ENCODE measurements at places on chromosomes 7 and 10.

DNA sequence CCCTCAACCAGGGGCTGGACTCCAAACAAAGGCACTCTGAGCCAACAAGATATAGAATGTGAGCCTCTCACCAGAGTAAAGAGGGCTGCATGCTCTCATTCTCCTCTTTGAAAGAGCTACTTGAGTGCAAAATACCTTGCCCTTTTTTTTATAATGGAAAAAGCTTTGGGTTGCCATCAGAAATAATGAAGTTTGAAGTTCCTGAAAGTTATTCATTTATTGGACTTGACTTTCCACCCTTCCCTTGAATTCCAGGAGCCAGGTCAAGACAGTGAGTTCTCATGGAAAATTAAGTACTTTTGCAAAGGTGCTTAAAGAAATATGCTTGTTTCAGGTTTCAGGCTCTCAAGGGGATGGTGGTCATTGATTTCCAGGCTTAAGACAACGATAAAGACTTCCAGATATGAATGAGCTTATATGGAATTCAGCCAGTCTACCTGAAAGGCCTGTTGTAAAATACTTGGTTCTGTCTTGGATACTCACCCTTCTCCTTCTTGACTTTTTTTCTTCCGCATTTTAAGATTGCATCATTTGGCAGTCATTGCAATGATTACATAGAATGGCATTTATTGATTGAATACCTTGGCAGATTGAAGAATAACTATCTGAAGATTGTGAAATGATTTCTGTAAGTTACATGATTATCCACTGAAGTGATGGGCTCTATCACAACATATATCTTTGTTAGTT, 696.4 kb downstream of the INHBA start:
- no peak for DNase-seq

DNA sequence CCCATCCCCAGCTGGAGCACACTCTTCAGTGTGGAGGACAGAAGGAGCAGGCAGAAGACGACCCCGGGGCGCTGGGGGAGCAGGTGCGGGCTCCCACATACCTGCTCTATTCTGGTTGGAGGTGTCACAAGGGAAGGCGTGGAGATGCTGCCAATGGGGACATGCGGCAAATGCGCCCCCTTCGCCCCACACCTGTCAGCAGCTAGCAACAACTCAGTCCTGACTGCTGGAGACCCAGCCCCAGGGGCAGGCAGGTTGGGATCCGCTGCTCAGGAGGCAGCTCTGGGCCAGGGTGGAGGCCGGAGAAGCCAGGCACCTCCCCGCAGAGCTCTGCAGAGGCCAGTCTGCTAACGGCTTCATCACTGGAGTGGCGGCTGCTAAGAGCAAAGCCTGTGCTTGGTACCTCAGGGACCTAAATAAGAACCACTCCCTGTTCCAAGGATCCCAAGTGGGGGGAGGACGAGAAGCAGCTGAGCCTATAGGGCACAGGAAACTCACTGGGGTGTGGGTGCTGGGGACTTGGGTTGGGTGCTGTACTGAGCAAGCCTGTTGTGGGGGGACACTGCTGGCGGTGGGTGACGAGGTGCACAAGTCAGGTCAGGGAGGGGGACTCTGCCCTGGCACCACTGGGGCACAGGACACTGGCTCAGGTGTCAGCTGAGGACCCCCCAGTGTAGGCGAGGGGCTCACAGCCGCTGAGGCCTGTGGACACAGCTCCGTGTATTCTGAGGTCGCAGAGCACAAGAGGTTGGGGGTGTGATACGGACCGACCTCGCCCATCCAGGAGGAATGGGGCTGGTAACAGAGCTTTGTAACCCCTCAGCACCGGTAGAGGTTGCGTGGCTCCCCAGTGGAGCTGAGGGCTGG, 19.2 kb upstream of the GPR146 start:
- DNase-seq, result no peak

- no peak for DNase-seq
These were observed 43.6 kb upstream of the CARD11 start for GRCh38 chr7:3087243-3087755.

- no peak for DNase-seq
These were observed 143.2 kb downstream of the REEP3 start for GRCh38 chr10:63664341-63664885.

DNA sequence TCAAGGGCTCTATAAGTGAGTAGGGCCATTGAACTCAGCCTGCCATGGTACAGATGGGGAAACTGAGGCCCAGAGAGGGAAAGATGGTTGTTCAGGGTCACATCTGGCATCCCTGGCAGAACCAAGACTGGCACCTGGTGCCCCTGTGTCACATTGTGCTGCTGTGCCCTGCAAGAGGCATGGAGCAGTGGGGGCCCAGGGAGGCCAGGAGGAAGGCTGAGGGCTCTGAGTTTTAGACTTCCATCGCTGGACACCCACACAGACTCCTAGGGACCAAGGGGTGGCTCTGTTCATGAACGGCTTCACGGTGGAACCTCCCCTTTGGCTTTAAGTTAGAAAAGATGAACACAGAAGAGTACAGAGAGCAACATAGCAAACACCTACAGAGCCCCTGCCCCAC, 66.7 kb upstream of the AQP1 start:
- DNase-seq, result no peak

DNA sequence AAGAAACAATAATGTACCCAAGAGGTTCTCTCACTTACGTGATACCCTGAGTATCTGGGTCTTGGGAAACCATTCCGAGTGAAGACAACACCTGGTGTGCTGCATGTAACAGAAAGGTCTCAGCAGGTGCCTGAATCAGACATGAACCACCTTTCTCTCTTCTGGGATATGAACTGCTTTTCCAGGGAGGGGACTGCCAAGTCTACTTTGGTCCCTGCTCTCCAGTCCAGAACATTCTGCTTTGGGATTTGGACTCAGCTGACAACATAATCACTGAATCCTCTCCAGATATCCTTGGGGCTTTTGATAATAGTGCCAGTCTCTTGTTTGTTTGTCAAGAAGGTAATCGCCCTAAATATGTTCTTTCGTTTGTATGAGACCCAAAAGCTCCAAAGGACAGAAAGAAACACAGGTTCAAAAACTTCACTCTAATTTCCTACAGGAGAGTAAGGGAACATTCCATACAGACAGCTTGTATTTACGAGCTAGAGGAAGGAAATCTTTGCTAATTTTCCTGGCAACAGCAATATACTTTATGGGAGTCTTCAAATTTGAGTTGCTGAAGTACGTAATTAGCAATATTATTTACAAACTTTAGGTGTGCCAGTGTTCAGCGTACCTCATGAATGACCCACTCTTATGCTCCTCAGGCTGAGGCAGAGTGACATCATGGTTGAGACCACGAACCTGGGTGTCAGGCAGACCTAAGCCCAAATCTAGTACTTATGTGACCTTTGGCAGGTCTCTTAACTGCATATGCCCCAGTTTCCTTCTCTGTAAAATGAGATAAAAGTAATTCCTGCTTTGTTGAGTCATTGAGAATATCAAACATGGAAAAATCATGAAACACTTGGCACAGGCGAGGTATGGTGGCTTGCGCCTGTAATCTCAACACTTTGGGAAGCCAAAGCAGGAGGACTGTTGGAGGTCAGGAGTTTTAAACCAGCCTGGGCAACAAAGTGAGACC, 5.4 kb downstream of the ABLIM1 start:
- no peak for DNase-seq

- no peak for DNase-seq
These were observed 9.2 kb downstream of the CPN1 start for GRCh38 chr10:100072514-100072913.

DNA sequence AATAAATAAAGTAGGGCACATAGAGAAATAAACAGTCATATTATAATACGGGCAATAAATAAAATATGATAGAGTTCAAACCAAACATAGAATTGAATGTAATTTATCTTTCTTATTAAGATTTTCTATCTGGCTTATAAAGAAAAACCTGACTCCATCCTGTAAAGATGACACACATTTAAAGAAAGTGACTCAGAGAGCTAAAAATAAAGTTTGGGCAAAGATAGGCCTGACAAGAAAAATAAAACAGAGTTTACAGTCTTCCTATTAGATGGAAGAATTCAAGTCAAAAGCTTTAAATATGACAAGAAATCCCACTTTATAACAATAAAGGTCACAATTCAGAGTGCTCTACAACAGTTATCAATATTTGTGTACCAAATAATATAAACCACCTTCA, 580.6 kb downstream of the PHTF2 start:
- no peak for DNase-seq

GRCh38 chr10:112687647-112688046, 240.6 kb downstream of the VTI1A start:
- no peak for DNase-seq

DNA sequence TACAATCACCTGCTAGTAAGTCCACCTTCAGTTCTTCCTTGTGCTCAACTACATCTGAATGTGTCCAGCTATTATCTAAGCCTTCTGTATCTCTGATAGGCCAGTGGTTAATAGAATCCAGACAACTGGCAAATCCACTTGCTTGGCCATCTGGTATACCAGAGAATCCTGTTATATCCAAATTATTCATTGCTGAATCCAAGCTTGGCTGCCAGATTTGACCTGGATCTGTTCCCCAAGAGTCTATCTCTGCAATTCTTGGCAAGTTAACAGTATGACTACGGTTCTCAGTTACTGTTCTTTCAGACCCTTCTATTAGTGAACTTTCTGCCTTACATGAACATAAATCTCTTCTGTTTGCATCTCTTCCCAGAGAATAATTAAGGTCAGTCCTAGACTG, 154.6 kb upstream of the TARP start:
- DNase-seq, result no peak

DNA sequence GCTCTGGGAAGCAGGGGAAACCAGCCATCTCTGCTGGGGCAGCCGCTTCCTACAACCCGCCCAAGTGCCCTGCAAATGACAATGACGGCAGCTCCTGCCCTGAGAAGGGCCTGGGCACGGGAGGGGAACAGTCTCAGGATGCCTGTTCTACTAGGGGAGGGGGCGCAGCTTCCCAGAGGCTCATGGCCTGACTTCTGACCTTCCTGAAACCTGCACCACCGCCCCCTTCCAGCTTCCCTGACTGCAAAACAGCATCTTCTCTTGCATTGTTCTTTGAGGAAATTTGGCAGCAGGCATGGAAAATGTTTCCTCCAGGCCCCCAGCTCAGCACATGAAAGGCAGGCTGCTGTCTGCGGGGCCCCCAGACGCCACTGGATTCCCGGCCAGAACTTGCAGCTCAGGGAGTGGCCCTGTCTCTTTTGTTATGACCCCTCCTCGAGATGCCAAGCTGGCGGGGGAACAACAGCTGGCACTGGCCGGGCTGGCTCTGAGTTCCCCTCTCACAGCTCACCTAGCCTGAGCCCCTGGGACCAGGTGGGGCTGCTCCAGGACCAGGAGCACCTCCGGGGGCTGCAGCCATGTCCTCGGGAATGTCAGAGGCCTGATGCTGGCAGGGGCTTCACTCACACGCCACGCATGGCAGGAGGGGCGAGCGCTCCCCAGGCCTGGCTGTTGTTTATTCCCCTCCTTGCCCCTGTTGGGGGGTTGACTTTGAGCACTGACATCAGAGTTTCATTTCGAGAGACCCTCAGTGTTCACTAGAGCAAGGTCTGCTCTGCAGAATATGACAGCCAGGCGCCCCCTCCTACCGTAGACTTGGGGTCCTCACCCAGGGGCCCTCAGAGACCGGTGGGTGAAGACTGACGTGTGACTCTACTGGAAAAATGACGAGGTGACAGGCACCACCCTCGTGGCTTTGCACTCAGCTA, 62.7 kb downstream of the CALML3 start:
- DNase-seq, result no peak

DNA sequence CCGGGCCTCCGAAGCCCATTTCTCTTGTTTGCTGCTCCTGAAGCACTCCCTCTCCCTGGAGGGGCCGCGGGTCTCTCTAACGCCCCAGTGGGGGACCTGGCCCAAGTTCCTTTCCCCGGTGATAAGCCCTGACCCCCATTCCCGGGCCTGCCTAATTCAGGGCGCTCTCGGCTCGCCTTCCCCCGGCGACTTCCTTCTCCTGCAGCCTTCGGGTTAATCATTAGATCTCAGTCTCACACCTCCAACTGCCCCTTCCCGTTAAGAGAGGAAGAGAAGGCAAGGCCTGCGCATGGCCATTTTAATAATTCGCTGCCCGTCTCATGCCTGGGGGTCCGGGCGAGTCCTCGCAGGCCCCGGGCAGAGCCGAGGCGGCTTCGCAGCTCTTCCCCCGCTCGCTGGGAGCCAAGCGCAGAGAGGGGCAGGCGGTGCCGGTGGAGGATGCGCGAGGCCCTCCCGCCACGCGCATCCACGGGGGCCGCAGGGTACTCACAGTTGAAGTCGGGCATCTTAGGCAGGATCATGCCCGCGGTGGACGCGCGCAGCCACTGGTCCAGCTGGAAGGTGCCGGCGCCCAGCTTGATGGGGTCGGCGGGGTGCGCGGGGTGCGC, 1.2 kb downstream of the MNX1 start:
- no peak for DNase-seq

- no peak for DNase-seq
These were observed 198.3 kb downstream of the PRKG1 start for GRCh38 chr10:51272555-51272954.

GRCh38 chr10:115996031-115996430, 277.0 kb downstream of the GFRA1 start:
- DNase-seq, result no peak

DNA sequence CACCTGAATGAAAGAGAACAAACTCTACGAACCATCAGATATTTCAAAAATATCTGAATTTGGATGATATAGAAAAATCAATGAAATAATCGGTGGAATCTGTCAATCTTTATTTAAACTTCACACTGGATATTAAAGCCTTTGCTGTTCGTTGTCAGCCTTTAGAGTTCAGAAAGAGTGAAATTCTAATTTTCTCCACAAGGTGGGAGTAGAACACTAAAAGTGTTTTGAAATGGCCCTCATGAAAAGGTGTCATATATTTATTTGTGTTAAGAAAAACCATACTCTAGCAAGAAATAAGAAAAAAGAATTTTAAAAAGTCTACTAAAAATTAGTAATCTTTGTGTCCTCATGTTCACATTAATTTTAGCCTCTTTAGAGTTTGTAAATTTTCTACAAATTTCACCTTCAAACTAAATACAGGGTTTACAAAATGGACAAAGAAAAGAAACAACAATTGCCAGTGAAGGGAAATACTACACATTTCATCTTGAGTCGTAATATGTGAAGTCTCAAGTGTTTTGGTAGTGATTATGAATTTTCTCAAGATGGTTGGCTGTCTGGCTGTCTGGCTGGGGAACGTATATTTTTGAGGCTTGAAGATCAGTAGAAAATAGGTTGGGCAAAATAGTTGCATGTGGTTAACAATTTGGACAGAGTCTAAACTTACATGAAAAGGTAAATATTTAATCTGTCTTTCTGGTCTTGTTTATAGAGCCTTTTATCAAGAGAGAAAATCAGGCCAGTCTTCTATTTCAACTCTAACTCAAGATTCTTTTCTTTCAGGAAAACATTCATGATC, 43.7 kb downstream of the DNAJB9 start:
- no peak for DNase-seq

- no peak for DNase-seq
These were observed 81.9 kb downstream of the BMPER start for GRCh38 chr7:33986951-33987947.

Measured in CD4-positive, alpha-beta T cell treated with Interferon gamma for 1 hour (primary cell).